Stimulated activated CD8-positive, alpha-beta memory T cell treated with anti-CD3 and anti-CD28 coated beads, Interleukin-15, amount 100 ng/mL, for 4 hours (primary cell): ENCODE measurements at places on chromosomes 3 and 15.

DNA sequence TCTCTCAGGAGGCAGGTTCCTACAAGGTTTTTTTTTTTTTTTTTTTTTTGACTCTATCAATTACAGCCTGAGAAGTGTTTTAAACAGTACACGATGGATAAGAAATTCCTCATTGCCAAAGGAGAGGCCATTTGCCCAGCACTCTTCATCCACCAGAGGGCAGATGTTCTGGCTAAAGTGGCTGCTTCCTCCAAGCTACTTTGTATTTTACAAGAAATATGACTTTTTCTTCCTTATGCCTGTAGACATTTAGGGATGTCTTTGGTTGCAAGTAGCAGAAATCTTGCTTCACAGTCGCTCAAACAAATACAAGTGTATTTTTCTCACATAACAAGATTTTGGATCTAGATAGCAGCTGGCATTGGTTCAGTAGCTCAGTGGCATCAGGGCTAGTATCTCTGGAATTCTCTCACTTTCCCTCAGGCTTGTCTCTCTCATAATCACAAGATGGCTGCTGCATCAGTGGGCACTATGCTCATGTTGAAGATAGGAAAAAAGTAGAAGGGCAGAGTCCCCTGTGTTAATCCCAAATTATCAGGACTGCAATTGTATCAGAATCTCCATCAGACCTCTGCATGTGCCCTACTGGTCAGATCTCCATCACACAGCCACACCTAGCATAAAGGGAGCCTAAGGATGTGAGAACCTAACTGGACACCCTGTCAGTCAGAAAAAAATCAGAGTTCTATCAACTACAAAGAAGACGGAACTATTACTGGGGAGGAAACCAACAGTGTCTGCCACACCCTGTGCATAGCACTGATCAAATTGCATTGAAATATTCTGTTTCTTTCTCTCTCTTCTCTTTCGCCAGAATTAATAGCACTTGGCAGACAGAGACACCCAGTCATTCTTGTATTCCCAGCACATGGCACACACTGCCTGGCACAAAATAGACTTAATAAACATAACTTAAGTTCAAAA is 138.9 kb upstream of the COL8A1 start:
- no peak for DNase-seq

DNA sequence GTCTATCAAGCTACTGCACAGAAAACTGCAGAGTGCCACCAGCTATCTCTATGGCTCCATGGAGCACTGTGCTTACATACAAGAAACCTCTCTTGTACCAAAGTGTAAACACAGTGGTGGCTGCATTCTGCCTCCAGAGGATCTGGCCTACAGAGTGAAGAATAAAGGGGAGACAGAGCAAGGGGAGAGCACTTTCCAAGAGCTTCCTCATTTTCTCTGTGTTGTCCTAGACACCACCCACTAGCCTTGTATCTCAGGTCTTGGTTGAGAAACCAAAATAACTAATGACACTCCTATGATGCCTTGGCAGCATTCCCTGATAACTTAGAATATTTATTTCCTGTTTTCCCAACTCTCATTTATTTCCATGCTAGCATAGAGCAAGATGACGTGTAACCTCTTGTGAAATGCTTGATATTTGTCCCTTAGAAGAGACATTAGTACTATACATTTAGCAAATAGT is 56.9 kb upstream of the PHLDB2 start:
- DNase-seq, result no peak

GRCh38 chr15:75178938-75179745 is 22.5 kb upstream of the C15orf39 start:
- no peak for DNase-seq

DNA sequence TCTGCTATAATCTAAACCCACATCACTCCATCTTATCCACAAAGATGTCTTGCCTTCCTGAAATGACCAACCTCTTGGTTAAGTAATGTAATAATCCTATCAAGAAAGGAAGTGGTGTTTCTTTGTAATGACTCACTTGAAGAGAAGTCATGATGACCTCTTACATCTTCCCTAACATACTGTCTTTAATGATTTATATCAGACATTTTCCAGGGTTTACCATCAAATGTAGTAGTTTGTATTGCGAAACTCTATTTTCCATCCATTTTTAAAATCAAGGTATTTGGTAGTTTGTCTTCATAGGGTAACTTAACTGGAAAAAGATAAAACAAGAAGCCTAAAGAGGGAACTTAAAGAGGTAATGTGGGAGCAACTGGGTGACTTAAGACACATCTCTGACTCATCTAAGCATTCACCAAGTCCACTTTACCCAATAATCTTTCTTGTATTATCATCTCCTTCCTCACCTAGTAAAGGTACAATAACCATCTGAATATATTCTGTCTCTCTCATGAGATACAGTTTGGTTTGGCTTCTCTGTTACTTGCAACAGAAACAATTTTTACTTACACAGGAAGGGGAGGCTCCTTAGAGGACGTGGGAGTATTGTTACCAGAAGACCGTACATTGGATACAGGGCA is 5.7 kb upstream of the MAPK6 start:
- no peak for DNase-seq

DNA sequence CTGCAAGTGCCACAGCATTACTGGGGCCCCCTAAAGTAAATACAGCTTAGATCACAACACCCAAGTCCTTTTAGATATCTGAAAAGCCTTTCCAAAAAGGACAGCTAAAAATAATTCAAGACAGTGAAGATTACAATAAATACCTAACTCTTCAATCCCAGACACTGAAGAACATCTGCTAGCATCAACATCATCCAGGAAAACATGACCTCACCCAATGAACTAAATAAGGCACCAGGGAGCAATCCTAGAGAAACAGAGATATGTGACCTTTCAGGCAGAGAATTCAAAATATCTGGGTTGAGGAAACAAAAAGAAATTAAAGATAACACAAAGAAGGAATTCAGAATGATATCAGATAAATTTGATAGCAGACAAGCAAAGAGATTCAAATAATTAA is 71.7 kb upstream of the TTC14 start:
- DNase-seq, result no peak

GRCh38 chr15:94700211-94700610 is 468.9 kb downstream of the MCTP2 start:
- no peak for DNase-seq

- no peak for DNase-seq
Observed at GRCh38 chr3:126051741-126052140, 32.2 kb downstream of the SLC41A3 start.

GRCh38 chr3:135238871-135239614 is 444.0 kb downstream of the EPHB1 start:
- no peak for DNase-seq

- DNase-seq, result no peak
Observed at GRCh38 chr3:53780171-53780570, 66.0 kb downstream of the CHDH start.

GRCh38 chr15:56640127-56640526 is 93.2 kb downstream of the ZNF280D start:
- DNase-seq, result no peak

DNA sequence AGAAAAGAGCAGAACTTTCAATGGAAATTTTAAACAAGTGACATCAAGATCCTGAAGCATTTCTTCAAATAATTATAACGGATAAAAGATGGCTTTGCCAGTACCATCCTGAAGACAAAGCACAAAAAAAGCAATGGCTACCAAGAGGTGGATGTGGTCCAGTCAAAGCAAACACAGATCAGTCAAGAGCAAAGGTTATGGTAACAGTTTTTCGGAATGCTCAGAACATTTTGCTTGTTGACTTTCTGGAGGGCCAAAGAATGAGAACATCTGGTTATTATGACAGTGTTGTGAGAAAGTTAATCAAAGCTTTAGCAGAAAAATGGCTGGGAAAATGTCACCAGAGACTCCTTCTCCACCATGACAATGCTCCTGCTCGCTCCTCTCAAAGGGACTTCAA is 31.5 kb downstream of the FEM1B start:
- no peak for DNase-seq

- DNase-seq, result no peak
Observed at GRCh38 chr3:20105513-20106280, 65.5 kb downstream of the KAT2B start.

- no peak for DNase-seq
Observed at GRCh38 chr3:65569129-65569528, 469.6 kb downstream of the MAGI1 start.

- DNase-seq, result no peak
Observed at GRCh38 chr3:4739289-4740236, 239.7 kb upstream of the BHLHE40 start.

DNA sequence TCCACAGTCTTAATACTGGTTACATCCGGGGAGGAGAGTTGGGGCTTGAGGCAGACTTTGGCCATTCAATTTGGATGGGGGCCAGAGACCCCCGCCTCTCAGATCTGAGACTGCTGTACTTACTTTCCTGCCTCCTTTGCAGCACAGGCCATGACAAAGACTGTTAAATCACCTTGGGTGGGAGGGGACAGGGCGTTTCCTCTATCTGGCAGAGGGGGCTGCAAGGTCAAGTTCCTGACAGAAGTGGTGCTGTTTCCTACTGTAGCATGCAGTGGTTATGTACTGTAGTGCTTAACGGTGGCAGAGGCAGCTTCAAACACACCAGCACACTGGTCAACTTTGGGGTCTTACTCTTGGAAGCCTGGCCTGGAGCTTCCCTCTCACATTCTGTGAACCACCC is 261.2 kb upstream of the LRRFIP2 start:
- DNase-seq, result no peak

DNA sequence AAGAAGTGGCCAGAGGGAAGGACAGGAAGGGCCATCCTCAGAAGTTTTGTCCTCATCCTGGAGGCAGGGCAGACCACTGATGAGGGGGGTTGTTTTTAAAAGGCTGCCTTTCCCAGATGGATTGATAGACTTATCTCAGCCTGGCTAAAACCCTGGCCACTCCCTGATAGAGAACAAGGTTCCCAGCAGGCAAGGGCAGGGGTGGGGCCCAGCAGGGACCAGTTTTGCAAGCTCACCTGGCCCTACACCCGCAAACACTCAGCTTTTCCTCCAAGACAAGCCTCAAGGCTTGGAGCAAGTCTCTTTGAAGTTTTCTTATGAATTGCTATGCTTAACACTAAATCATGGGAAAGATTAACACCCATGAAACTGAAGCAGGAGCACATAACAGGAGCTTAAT is 9.1 kb downstream of the LIPC start:
- DNase-seq, result no peak

- DNase-seq, result no peak
Observed at GRCh38 chr15:70356062-70356860, 258.5 kb upstream of the TLE3 start.

GRCh38 chr15:34841262-34841725 is 45.9 kb upstream of the ACTC1 start:
- DNase-seq, result no peak

DNA sequence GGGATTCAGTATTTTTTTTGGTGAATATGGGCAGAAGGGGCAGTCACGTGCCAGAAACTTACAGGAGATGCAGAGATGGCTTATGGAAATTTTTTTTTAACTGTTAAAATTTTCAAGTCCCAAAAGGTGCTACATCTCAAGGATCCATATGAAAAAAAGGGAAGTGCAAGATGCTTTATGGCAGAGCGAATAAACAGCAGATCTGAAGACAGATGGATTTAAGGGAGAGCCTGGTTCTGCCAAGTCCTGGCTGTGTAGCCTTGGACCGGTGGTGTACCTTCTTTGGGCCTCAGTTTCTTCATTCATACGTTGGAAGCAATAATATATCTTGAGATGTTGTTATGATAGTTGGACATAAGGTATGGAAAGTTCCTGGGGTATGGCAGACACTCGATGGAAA is 91.5 kb upstream of the ARRDC4 start:
- no peak for DNase-seq

DNA sequence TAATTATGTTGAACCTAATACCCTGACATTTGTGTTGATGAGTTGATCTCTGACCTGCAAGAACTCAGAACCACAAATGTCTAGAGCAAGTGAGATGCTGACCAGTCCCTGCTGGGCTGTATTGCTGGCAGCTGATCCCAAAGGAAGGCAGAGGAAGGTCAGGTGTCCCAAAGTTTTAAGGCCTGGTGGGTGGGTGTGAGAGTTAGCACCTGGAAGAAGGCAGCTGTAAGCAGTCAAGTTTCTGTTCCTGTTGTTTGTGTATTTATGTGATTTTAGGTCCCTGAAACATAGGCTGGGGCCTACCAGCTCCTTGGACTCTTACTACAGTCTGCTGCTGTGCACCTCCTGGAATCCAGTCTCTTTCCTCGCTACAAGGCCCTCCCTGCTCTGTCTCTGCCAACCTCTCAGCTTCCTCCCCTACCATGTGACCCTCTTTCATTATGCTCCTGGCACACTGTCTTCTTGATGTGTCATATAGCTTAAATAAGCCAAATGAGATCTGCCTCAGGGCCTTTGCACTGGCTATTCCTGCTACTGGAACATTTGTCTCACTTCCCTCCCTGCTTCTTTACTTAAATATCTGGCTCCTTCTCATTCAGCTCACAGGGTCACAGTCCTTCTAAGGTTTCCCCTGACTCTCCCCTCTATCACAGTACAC is 31.0 kb upstream of the ATOSA start:
- no peak for DNase-seq

- no peak for DNase-seq
Observed at GRCh38 chr3:3149560-3149959, 22.8 kb downstream of the TRNT1 start.

GRCh38 chr3:181941250-181941649 is 229.5 kb downstream of the SOX2 start:
- no peak for DNase-seq

DNA sequence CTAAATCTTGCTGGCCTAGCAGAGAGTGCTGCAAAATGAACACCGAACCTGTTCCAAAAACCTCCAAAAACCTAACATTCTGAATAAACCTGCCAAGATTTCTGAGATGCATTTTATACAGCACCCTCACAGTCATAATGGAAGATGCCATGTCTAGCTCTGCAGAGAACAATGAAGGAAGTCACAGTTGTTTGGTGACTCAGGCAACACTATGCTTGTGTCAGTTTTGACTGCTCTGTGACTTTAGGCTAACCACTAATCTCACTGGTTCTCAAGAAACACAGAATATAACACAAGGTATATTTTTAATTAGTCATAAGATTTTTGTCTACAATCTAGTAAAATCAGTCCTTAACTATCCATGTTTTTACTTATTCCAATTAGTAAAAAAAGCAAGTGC is 606.6 kb downstream of the TBL1XR1 start:
- DNase-seq, result no peak

- DNase-seq, result no peak
Observed at GRCh38 chr3:33919312-33920120, 121.1 kb downstream of the PDCD6IP start.

DNA sequence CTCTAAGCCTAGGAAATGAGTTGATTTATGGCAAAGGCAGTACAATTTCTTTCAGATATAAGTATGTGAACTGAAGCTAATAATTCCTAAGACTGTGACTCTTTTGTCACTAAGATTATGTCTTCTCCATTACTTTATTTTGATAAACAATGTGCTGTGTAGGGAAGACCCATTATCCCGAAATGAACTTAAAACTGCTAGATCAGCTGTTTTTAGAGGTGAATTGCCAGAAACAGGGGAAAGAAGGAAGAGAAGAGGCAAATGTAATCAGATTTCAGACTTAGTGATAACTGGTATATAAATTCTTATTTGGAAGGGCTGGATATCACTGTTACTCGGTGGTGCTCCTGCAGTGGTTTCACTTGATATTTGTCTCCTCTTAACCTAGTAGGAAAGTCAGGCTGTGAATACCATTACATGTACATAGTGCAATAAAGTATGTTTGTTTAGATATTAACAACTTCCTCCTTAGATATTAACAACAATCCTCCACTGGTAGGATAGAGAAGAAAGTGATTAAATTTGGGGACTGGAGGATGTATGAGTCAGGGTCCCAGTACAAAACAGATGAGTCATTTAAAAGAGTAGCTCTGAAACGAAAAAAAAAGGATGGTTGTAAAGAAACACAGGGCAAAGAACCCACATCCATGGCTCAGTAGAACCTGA is 338.5 kb upstream of the KCNH8 start:
- DNase-seq, result no peak
